ENCODE measurements at places on chromosomes 11 and 22.

DNA sequence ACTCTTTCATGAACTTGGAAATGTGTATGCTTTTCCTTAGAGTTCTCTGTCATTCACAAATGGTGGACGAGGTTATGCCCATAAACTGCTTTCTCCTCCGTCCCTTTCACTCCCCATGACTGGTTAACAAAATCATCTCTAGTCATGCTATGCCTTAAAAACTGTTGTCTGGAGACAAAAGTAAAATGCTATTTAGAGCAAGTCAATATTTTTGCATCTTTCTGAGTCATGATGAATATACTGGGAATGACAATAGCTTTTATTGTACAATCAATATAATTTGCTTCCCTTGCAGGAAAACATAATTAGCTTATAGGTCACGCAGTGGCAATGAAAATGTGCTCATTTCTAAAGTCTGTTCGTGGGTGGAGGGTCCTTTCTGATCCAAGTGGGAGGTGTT, 216.7 kb upstream of the SORL1-AS1 start:
- DNase-seq: peak; percentile 47

GRCh38 chr11:78930810-78931523, 356.3 kb upstream of the NARS2 start:
- DNase-seq: no peak

DNA sequence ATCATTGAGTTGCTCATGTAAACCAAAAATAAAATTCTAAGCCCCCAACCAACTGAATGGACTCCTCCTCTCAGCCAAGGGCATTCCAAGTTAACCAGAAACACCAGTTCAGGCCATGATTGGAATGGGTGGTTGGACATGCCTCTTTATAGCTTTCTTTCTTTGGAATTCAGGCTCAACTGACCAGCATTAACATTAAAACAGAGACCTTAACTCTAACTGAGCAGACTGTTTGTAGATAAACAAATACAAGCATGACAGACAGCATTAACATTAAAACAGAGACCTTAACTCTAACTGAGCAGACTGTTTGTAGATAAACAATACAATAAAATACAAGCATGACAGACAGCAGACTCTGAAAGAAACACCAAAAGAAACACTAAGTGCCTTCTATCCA, 278.2 kb downstream of the DLG2 start:
- no peak for DNase-seq

GRCh38 chr11:12727563-12728211, 53.5 kb downstream of the TEAD1 start:
- no peak for DNase-seq

DNA sequence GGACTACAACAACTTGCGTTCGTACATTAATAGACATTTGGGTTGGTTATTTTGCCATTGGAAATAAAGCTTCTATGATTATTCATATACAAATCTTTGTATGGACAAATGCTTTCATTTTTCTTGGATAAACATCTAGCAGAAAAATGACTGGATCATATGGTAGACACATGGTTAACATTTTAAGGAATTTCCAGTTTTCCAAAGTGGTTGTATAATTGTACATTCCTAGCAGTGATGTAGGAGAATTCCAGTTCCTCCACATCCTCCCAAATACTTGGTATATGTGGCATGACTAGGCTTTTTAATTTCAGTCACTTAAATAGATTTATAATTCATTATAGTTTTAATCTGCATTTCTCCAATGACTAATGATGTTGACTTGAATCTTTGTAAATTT, 246.2 kb upstream of the NCAM1 start:
- no peak for DNase-seq

- DNase-seq: no peak
Observed at GRCh38 chr11:106228996-106229395, 151.5 kb downstream of the AASDHPPT start.

Data from NCI-H1092 treated with DMSO at 0.1 percent for 48 hours (cell line).